ENCODE measurements at places on chromosomes 5 and 9. TPM values are rescaled to one million over a fixed set of nuclear protein-coding genes. Genes with fewer than 3 reads are reported as not detected.
A peak's percentile ranks its signal among the peaks of the same experiment; 100 is the strongest.

The IFNA14 gene
- not detected for total RNA-seq

The FIBCD1 gene
- total RNA-seq, result 0.40 TPM

- H3K4me1 ChIP-seq, result no peaks in the 10 kb centered on the region
- H3K36me3 ChIP-seq, result no peaks in the 10 kb centered on the region
- no peaks in the 10 kb centered on the region for H3K27me3 ChIP-seq
These were observed 105.3 kb downstream of the PAX5 start for GRCh38 chr9:36928670-36929349.

- no peak overlapping the region for H3K27ac ChIP-seq
- H3K27me3 ChIP-seq, result no peaks in the 10 kb centered on the region
- H3K4me3 ChIP-seq, result no peak overlapping the region
- no peak for DNase-seq
These were observed 8.8 kb downstream of the TNIP1 start for GRCh38 chr5:151071848-151072629.

- H3K4me3 ChIP-seq, result no peak overlapping the region
- H3K27me3 ChIP-seq, result no peaks in the 10 kb centered on the region
- H3K27ac ChIP-seq, result no peak overlapping the region
- no peak for DNase-seq
- H3K36me3 ChIP-seq, result no peaks in the 10 kb centered on the region
These were observed 18.7 kb upstream of the HMHB1 start for GRCh38 chr5:143793249-143793648.

DNA sequence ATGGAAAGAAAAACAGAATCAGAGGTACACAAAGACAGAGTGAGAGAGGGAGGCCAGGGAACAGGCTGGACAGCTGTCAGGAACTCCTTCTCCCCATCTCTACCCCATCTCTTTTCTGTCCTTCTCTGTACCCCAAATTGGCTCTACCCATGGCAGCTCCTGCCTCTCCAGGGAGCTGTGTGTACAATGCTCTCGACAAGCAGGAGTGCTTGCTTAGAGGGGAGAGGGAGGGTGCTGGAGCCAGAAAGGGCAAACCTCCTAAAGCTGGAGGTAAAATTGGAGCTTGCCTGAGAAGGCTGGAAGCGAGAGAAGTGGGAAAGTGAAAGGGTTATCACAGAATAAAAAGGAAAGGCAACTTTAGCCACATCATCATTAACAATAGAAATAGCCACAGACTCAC, 6.4 kb downstream of the TPM2 start:
- H3K4me1 ChIP-seq, result peaks cover 63% of the 10 kb centered on the region
- peak overlapping the region; percentile 95 for H3K27ac ChIP-seq
- H3K27me3 ChIP-seq, result no peaks in the 10 kb centered on the region

GRCh38 chr9:31776471-31776870, 608.0 kb upstream of the ACO1 start:
- no peak for DNase-seq
- no peak overlapping the region for H3K27ac ChIP-seq
- H3K36me3 ChIP-seq, result no peaks in the 10 kb centered on the region
- H3K27me3 ChIP-seq, result no peaks in the 10 kb centered on the region
- H3K4me3 ChIP-seq, result no peak overlapping the region

- DNase-seq, result no peak
- no peak overlapping the region for H3K27ac ChIP-seq
- peaks cover 14% of the 10 kb centered on the region for H3K4me1 ChIP-seq
- H3K36me3 ChIP-seq, result no peaks in the 10 kb centered on the region
- no peaks in the 10 kb centered on the region for H3K27me3 ChIP-seq
These were observed 220.3 kb upstream of the IER5L start for GRCh38 chr9:129398101-129398960.

GRCh38 chr9:17394881-17395510, 183.9 kb upstream of the SH3GL2 start:
- no peaks in the 10 kb centered on the region for H3K4me1 ChIP-seq
- H3K36me3 ChIP-seq, result no peaks in the 10 kb centered on the region
- DNase-seq, result no peak
- H3K27ac ChIP-seq, result no peak overlapping the region
- no peaks in the 10 kb centered on the region for H3K27me3 ChIP-seq

The DBH gene
- total RNA-seq, result not detected

All from esophagus muscularis mucosa (tissue), 4 donors.